HFF-Myc (cell line): ENCODE measurements at places on chromosomes 2 and 18.

DNA sequence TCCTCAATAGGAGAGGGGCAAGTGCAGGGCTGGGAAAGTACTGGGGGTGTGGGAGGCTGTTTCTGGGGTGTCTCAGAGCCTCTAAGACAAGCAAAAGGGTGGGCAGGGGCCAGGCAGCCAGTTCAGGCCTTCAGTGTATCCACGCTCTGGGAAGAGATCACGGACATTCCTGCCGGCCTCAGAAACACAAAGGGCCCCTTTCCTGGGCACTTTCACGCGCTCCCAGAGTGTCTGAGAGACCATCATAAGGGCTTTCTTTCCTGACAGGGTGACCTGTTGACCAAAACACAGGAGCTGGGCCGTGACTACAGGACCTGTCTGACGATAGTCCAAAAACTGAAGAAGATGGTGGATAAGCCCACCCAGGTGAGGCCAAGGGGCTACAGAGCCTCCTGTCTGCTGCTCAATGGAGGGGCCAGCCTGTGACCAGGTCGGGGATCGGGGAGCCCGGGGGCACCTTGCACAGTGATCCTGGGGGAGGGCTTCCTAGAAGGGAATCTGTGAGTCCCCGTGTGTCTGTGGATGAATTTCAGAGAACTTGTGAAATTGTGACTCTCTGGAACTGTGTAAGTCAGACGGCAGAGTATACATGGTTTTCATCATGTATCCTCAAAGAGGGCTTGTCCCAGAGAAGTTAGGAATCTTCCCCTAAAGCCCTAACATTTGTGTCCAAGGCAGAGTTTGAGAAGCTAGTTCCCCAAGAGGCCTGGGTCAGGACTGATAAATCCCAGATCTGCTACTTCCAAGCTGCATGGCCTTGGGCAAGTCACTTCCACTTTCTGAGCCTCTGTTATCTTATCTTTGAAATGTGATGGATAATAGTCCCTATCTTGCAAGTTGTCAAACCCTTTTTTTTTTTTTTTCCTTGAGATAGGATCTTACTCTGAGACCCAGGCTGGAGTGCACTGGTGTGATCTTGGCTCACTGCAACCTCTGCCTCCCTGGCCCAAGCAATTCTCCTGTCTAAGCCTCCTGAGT is 1.8 kb downstream of the GNLY start:
- no peak for DNase-seq

DNA sequence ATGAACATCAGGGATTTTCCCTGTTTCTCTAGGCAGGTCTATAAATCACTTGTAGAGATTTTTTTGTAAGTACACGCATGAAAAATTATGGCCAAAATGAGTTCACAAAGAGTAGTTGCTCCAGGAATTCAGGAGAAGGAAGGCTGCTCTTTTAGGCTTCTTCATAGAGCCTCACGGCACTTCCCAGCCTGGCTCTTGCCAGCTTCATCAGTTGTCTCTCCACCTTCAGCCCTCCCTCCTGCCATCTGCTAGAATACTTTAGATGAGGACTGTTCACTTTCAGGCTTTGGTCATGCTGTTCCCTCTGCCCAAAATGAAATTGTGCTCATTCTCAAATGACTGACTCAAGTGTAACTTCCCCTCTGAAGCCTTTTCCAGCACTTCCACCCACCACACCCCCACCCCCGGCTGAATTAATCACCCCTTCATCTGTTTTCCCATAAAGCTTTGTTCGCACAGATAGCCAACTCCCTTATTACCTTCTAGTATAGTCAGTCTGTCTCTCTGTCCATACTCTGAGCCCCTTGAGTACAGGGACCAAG is 1.8 kb upstream of the ABCA12 start:
- DNase-seq = no peak

- peak; percentile 24 for DNase-seq
These were observed 108.1 kb downstream of the ARHGEF33 start for GRCh38 chr2:38997781-38998180.

DNA sequence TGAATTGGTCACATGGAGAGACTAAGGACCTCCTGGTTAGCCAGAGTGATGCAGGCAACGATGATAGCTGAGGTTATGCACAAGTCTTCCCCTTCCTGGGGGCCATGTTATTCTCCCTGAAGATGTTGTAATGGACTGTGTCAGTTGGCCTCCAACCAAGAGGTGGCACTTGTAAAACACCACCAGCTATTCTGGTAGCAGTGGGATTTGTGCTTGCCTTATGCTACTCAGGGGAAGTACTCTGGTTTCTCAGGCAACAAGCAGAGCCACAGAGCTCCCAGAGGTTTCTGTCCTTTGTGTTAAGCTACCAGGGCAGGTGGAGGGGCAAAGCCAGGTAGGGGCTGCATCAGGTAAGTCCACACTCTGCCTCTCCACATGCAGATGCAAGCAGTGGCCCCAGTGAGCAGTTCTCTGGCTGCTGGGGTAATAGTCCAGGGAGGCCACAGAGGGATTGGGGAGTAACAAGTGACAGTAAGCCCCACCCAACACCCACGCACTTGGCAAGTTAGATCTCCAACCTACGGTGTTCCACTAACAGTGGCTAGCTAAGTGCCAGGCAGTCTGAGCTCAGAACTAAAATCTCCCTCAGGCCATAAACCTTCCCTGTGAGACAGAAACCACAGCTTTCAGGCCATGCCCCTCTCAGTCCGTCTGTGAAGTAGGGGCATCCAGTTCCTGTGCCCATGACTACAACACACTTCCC is 99.7 kb downstream of the RND3 start:
- no peak for DNase-seq

DNA sequence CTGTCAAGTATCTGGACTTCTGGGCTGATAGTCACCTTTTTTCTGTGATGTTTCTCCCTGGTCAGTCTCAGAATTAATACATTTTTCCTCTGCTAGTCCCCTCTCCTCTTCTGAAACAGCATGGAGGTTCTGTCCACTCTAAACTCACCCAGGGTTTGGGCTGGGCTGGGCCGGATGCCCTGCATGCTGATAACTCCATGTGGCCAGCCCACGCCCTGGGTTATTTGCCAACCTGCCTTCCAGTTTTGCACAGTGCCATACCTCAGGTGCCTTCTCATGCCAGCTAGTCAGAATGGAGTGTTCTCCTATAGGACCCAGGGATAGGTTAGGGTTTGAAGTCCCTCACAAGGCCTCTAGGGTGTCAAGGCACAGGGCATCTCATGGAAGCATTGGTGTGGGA is 32.2 kb downstream of the MEX3C start:
- DNase-seq = no peak
